Skin of body (tissue), 3 donors: ENCODE measurements at places on chromosomes 16 and 17.

DNA sequence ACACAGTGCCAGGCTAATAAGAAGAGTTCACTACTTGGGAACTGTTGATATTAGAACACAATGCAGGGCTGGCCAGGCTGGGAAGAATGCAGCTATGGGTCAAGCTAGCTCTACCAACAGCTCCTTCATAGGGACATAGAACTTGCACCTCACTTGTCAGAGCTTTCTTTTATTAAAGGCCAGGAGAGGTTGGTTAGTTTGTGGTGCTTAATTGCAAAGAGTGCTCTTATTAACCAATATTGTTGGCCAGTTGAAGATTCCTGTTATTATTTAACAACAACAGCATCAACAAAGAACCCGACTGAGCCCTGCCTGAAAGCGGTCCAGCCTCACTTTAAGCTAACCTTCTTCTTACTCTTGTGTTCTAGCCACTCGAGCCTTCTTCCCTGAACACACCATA lies 43.4 kb upstream of the ANKFN1 start:
- no peak for DNase-seq

- no peak for DNase-seq
These were observed 64.9 kb downstream of the ITFG1 start for GRCh38 chr16:47395733-47396498.

DNA sequence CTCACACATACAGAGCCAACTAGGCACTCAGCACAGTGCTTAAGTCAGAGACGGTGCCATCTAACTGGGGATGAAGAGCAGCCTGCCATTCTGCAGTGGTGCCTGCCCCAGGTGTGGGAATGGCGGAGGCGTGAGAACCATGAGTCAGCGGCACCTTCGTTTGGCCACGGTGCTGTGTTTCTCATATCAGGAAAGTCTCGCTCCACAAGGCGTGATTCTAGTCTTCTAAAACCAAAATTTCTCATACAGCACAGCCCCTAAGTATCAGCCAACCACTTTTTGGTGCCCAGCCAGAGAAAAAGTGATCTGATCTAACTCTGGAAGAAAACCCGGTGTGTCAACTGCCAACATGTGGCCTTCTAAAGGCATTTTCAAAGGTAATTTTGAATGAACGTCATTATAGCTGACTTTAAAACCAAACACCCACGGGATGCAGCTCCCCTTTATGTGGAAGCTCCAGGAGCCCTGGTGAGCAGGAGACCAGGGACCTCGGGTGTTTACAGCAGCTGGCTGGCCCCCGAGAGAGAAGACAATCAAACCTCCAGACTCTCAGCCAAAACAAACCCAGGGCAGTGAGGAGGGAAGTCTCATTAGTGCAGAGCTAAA lies 54.6 kb downstream of the ABCC12 start:
- DNase-seq: no peak

DNA sequence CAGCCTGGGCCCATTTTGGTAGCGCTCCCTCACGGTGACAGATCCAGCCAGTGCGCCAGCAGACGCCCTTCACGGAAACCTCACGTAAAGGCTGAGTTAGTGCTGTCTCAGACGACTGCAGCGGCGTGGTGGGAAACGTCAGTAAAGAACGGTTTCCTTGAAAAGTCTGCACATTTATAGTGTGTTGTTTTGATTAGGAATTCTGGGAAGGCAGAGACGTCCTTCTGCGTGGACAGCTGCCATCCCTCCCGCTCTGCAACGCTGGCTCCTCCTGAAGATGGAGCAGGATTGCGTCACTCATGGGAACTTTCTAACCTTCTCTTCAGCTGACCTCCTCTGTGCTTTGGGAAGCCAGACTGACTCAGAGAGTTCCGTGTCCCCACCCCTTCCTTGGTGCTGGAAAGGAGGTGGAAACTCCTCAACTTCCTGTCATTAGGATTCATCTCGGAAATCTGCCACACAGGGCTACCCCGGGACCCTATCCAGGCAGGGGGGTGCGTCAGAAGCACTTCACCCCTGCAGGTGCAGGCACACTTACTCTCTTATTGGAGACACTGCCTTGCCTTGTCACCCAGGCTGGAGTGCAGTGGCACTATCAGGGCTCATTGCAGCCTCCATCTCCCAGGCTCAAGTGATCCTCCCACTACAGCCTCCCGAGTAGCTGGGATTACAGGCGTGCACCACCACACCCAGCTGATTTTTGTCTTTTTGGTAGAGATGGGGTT lies 24.3 kb upstream of the CRISPLD2 start:
- DNase-seq: peak; percentile 69

DNA sequence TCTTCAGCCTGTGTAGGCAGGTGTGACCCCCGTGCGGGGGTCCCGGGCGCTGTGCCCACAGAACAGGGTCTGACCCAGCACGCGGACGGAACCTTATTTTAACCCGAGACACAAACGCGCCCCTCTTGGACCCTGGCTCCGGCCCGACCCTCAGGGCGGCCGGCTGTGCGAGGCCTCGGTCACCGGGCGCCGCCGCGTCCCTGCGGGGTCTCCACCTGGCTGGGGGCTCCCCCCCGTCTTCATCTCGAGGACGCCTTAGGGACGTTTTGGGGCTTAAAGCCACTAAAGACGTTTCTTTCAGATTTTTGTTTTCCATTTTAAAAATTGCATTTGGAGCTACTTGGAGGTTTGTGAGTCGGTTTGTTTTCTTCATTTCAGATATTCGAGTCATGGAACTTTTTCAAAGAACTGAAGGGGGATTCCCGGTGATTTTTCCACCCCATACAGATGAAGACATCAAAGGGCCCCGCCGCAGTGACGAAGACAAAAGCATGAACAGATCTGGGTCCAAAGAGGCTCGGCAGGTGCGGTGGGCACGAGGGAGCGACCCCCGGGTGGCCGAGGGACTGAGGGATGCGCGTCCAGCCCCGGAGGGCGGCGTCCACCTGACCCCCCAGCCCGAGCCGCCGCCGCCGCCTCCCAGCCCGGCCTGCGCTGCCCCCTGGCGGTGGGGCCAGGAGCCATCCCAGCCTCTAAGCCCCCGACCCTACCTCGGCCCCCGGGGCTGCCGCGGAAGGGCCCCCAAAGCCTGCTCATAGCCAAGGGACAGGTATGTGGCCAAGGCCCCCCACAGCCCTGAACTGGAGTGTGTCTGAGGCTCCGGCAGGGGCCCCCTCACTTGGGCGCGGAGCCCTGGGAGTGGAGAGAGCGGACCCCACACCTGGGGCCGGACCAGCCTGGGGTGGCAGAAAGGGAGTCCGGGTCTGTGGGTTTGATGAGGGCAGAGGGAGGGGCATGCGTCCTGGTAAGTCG lies 3.8 kb upstream of the CD7 start:
- DNase-seq: no peak

- DNase-seq: no peak
These were observed 4.3 kb upstream of the HOXB2 start for GRCh38 chr17:48549281-48549630.

DNA sequence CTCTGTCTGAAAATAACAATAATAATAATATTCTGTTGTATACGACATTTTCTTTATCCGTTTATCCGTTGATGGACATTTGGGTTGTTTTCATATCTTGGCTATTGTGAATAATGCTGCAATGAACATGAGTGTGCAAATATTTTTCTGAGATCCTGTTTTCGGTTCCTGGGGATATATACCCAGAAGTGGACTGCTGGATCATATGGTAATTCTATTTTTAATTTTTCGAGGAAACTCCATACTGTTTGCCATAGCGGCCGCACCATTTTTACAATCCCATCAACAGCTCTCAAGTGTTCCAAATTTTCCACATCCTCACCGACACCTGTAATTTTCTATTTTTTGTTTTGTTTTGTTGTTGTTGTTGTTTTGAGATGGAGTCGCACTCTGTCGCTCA lies 5.3 kb upstream of the PRSS41 start:
- DNase-seq: no peak

DNA sequence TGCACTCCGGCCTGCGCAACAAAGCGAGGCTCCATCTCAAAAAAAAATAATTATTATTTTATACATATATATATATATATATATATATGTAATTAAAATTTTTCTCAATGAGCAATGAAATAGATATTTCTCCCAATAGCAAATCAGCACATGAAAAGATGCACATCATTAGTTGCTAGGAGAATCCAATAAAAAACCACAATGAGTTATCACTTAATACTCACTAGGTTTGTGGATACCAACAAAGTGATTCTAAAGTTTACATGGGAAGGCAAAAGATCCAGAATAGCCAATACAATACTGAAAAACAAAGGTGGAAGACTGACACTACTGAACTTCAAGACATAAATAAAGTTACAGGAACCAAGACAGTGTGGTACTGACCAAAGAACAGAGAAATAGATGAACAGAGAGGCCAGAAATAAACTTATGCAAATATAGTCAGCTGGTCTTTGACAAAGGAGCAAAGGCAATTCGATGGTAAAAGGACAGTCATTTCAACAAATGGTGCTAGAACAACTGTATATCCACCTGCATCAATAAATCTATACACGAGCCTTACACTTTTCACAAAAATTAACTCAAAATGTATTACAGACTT lies 13.6 kb downstream of the SMG6 start:
- DNase-seq: no peak

- no peak for DNase-seq
These were observed 18.9 kb upstream of the TBX21 start for GRCh38 chr17:47713980-47714700.

DNA sequence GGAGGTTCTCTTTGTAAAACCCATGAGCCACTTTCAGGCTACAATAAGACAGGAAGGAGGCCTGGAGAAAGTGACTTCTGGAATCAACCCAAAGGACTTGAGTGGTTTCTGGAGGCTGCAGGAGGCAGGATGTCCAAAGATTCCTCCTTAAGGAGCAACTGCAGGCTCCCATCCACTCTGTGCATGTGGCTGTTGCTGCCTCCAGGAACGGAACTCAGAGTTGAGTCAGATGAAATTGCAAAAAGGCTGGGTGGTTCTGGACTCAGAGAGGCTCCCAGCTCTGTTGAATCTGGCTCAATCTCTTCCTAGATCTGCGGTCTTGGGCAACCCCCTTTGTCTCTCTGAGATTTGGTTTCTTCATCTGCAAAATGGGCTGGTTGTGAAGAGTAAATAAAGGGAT lies 197.1 kb downstream of the SHISA9 start:
- no peak for DNase-seq

GRCh38 chr16:78522327-78522726 lies 422.9 kb downstream of the WWOX start:
- no peak for DNase-seq

DNA sequence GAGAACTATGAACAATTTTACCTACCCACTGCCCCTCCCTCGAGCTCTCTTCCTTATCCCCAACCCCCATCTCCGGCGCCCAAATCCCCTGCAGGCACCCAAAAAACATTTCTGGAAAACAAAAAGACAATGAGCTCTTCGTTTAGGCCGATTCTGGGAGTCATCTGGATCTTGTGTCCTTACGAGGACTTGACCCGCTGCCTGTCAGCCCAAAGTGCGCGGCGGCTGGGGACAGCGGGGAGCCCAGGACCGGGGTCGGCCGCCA lies 524 bp downstream of the STRADA start:
- DNase-seq: peak; percentile 19

DNA sequence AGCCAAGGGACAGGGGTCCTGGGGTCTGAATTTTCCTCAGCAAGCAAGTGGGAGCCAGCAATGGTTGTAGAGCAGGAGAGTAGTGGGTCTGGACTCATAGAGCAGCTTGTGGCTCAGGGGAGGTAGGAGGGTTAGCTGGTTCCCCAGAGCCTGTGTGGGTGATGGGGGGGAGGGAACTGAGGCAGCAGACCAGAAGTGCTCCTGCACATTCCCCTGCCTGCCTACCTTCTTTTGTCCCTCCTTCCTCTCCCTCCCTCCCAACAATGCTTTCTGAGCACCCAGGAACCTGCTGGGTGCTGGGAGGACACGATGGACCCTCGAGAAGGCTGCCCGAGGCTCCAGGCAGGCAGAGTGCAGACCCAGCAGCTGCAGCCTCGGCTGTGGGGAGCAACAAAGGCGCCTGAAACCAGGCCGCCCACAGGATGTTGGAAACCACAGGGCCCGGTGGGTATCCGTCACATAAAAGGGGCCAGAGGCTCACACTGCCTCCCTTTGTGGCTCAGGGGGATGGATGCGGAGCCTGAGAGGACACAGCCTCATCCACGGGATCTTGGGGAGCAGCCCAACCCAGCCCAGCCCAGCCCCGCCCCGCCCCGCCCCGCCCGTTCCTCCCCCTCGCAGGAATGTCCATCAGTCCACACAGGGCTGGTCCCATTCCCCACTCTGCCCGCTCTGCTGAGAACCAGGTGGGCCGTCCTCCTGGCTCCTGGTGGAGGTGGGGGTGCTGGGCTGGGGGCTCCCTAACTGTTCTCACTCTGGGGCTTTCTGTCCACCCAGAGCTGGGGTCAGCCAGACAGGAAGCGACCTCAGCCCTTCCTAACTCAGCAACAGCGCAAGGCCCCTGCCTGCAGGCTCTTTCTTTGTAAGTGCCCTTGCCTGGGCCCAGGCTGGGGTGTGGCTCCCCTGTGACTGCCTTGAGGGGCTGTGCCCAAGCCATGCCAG lies 1.7 kb upstream of the NLRC3 start:
- no peak for DNase-seq

DNA sequence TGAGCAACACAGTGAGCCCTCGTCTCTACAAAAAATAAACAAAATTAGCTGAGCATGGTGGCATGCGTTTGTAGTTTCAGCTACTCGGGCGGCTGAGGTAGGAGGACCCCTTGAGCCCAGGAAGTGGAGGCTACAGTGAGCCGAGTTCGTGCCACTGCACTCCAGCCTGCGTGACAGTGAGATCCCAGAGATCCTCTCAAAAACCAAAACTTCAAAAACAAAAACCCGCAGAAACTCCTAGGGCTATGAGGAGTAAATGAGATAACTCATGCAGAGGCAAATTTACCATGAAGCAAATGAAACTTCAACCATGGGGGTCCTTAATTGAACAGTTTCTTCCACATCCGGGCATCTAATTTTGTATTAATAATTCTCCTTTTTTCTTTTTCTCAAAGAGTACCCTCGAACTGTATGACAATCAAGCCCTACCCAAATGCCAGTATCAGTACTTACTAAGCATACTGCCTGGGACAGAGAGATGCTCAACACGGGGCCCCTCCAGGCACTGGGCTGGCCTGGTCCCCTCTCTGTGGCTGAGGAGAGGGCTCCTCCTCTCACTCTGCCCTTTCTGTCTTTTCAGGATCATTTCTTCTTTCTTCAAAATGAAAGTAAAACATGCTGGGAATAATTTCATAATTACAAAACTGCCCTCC lies 789 bp upstream of the PIPOX start:
- no peak for DNase-seq

DNA sequence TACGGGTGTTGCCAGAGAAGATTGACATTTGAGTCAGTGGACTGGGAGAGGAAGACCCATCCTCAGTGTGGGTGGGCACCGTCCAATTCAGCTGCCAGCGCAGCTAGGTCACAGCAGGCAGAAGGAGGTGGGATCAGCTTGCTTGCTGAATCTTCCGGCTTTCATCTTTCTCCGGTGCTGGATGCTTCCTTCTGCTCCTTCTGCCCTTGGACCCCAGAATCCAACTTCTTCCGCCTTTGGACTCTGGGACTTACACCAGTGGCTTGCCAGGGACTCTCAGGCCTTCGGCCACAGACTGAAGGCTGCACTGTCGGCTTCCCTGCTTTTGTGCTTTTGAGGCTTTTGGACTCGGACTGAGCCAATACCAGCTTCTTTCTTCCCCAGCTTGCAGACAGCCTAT lies 46.1 kb upstream of the RPL38 start:
- no peak for DNase-seq

- no peak for DNase-seq
These were observed 564 bp upstream of the TMIGD1 start for GRCh38 chr17:30334421-30334820.

- DNase-seq: no peak
These were observed 149.8 kb upstream of the DYNLRB2 start for GRCh38 chr16:80390871-80391489.

- DNase-seq: peak; percentile 89
These were observed 7.5 kb downstream of the MNT start for GRCh38 chr17:2393174-2393953.
